ENCODE measurements at places on chromosomes 16 and 17. TPM values are rescaled to one million over a fixed set of nuclear protein-coding genes. Genes with fewer than 3 reads are reported as not detected.

DNA sequence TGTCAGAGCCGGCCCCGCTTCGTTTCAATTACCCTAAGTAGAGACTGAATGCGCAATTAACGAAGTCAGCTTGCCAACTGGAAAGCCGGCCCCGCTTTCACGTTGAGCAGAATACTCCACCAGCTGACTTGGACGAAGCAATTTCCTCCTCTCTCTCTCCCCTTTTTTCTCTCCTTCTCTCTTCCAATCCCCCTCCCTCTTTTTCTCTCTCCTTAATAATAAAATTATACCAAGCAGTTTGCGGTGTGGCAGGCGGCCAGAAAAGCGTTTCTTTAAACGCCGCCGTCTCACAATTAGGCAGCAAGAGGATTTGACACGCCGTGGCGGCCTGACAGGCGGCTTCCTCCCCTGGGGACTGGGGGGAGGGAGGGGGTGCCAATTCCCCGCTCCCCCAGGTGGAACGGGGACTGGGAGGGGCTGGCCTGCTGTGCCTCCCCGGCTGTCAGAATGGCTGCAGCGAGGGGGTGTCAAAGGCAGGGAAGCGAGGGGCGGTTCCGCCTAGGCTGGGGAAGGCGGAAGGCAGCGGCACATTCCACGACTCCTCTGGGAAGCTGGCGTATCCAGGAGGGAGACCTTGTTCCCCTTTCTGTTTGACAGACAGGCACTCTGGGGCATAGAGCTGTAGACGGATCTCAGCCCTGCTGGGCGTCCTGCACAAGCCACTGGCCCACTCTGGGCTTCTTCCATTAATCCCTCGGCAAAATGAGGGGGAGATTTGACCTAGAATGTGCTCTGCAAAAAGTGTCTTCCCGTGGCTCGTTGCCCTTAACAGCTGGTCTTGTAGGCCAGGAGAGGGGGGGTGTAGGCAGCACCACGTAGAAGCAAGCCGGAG is 52.7 kb downstream of the SREBF1 start:
- DNase-seq: peak; percentile 62
- H3K27me3 ChIP-seq: peaks cover 2% of the 10 kb centered on the region
- H3K36me3 ChIP-seq: no peaks in the 10 kb centered on the region
- H3K4me3 ChIP-seq: peak overlapping the region; percentile 88
- H3K4me1 ChIP-seq: peaks cover 27% of the 10 kb centered on the region

GRCh38 chr17:17849147-17849820 is 12.5 kb upstream of the SREBF1 start:
- H3K27me3 ChIP-seq: no peaks in the 10 kb centered on the region
- peaks cover 3% of the 10 kb centered on the region for H3K36me3 ChIP-seq
- no peak overlapping the region for H3K4me3 ChIP-seq

The SUMO2 gene
- 365 TPM for total RNA-seq

The HOXB13 gene
- not detected for total RNA-seq
